ENCODE measurements at places on chromosomes 1 and 21. TPM values are rescaled to one million over a fixed set of nuclear protein-coding genes. Genes with fewer than 3 reads are reported as not detected.

GRCh38 chr1:211731456-211732292 lies 56.3 kb upstream of the NEK2 start:
- no peak for DNase-seq

DNA sequence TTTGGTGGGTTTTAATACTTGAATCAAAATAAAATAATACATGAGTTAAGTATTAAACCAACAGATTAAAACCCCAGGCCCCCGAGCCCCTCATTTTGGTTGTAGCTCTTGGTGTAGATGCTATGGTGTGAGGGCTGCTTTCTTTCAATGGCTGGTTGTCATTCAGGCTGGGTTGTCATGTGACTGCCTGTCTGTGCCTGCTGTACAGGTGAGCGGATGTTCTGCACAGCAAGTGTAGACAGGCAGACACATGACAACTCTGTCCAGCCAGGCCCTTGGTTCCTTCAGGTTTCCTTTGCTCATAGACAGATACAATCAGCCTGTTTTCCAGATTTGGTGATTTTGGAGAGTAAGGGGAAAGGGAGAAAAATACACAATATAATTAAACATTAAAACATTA lies 281.9 kb upstream of the C1orf105 start:
- no peak for DNase-seq

FCRL6 gene
- not detected for total RNA-seq

GLMP gene
- total RNA-seq: 32.0 TPM
